ENCODE measurements at places on chromosomes 5 and 9. TPM values are rescaled to one million over a fixed set of nuclear protein-coding genes. Genes with fewer than 3 reads are reported as not detected.

- DNase-seq = no peak
- H3K4me3 ChIP-seq = no peak overlapping the region
- no peak overlapping the region for H3K27ac ChIP-seq
- H3K36me3 ChIP-seq = no peaks in the 10 kb centered on the region
- H3K4me1 ChIP-seq = no peaks in the 10 kb centered on the region
Measured at GRCh38 chr5:89377767-89378455, 494.9 kb upstream of the MEF2C start.

DNA sequence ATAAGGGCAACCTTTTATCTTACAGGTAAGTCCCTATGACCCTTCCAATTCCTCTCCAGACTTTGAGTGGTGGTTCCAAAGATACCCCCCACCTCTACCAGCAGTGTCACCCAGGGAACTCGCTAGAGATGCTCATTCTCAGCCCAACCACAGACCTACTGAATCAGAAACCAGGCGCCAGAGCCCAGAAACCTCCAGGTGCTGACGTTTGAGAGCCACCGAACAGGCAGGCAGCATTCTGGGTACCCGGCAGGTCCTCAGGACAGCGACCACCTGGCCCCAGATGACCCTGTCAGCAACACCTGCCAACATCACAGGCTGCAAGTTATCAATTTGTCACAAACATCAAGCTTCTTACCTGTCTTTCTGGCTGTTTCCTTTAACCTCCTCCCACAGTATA lies 19.5 kb downstream of the RAPGEF1 start:
- no peak overlapping the region for H3K27ac ChIP-seq
- no peak for DNase-seq
- no peaks in the 10 kb centered on the region for H3K27me3 ChIP-seq
- H3K4me1 ChIP-seq = no peaks in the 10 kb centered on the region
- no peak overlapping the region for H3K4me3 ChIP-seq

DNA sequence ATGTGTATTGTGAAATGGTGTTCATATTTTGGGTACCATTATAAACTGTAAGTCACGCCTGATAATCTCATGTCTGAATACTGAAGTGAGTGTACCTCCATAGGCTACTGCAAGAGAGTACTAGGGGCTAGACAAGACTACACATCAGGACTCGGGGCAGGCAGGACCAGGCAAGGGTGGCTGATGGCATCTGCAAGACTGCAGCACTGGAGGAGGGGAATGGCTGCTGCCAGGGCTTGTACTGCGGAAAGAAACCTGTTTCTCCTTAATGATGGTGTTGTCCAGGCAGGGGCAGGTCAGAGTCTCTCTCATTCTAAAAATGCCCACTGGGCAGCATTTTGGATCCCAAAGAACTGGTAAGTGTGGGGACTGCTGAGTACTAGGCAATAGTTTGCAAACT lies 172.5 kb downstream of the RAB3C start:
- H3K36me3 ChIP-seq = no peaks in the 10 kb centered on the region
- H3K4me3 ChIP-seq = no peak overlapping the region
- no peaks in the 10 kb centered on the region for H3K27me3 ChIP-seq
- no peaks in the 10 kb centered on the region for H3K4me1 ChIP-seq
- no peak for DNase-seq

DNA sequence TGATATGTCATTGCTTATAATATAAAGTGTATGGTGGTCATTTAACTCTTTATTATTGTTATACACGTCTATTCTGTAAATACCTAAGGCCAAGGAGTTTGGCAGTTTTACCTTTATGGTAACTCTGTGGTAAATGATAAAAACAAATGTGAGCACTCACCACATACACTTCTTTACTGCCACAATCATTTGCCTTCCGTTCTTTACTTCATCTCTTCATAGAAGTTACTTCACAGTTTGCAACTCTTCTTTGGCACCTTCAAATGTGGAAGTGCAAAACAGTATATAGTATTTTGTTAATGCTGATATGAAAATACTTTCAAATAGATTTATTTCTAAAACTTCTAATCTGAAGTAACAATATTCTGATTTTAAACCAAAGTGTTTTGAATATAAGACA lies 4.4 kb upstream of the MEF2C start:
- no peak for DNase-seq
- H3K4me1 ChIP-seq = no peaks in the 10 kb centered on the region
- no peak overlapping the region for H3K4me3 ChIP-seq

Gene GARIN3
- total RNA-seq = 0.97 TPM

All from prostate gland (tissue), 2 donors.